ENCODE measurements at places on chromosomes 5 and 9.

GRCh38 chr9:89774858-89775370 lies 170.1 kb downstream of the GADD45G start:
- no peak for DNase-seq

- no peak for DNase-seq
Observed at GRCh38 chr9:79616013-79616412, 44.2 kb downstream of the TLE4 start.

DNA sequence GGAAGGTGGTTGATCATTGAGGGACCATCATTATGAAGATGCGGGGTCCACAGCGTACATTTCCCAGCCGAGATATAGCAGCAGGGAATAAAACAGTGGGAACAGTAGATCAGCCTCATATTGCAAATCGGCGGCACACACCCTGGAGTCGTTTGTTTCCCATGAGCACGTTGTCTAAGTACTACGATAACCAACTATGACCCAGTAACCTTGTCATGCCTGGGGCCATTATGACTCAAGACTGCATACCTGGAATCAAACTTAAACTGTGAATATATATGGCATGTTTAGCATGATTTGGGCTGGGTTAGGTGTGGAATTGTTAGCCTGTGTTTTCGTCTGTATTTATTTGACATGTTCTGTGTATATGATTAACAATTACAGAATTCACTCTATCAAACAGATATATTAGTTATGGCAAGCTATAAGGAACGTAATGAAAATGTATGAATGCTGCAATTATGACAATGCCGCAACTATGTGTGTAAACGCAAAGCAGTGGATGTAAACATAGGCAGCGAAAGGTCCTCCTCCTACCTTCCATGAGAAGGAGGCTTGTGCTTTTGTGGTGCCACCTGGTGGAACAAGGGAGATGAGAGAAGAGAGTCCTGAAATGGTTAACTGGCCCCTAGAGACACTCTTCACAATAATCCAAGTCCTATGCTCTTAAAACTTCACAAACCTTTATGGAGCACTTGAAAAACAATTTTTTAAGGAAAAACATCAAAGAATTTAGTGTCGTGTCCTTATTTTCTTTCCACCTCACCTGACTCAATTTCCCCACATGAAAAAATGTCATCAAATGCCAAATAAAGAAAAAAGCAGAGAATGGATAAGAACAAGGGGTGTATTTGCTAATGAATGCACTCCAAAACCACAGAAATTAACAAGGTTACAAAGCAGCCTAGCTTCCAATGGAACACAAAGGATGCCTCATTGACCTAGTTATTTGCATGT lies 47.1 kb downstream of the SEMA5A start:
- DNase-seq = no peak

- no peak for DNase-seq
Observed at GRCh38 chr9:131706608-131706970, 33.3 kb downstream of the RAPGEF1 start.

GRCh38 chr5:127997201-127997704 lies 86.3 kb upstream of the SLC12A2 start:
- no peak for DNase-seq

DNA sequence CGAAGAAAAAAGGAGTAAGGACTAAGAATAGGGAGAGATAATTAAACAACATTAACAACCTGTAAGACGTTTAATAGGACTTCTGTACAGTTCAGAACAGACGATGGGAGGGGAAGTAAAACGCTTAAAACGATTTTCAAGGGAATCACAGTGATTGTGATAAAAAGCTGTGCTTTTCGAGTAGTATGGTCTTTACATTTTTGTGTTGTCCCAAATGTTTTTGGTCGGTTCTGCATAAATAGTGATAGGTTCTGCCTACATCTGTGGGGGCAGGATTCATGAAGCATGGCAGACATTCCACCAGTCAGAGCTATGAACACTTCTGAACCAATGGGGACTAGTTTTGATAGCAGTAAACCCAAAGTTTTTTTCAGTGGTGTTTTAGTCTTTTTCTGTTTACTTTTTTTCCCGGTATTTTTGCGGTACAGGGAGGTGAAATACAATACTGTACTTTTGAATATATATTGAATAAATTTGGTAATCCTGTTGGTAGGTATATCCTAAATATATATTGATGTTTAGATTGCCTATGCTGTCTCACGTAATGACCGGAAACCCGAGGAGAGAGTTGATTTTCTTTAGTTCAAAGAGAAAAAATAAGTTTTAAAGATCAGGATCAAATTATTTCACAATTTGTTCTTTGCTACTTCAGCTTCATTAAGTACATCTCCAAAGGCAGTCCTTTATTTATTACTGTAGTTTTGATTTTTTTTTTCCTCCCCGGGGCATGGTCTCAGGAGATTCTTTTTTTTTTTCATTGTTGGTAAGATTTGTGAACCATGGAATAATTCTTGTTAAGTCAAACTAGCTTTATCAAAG lies 1.3 kb downstream of the ERBIN start:
- DNase-seq = no peak

DNA sequence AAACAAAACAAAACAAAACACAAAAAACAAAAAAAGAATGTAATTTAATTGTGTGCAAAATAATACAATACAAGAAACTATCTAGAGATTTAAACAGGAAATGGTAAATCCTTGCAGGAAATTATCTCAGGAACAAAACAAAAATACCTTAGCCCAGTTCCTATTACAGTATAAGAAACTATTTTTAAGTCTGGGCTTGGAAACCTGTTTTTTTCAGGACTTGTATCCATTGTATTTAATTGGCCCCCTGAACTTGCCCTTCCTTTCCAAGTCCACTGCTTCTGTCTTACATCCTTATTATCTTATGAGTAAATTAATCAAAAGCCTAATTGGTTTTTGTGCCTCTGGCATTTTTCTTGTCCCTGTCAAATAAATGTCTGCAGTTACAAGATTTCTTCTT lies 48.5 kb downstream of the ST8SIA4 start:
- no peak for DNase-seq

GRCh38 chr9:8980496-8981013 lies 1181.0 kb upstream of the DMAC1 start:
- DNase-seq = no peak

DNA sequence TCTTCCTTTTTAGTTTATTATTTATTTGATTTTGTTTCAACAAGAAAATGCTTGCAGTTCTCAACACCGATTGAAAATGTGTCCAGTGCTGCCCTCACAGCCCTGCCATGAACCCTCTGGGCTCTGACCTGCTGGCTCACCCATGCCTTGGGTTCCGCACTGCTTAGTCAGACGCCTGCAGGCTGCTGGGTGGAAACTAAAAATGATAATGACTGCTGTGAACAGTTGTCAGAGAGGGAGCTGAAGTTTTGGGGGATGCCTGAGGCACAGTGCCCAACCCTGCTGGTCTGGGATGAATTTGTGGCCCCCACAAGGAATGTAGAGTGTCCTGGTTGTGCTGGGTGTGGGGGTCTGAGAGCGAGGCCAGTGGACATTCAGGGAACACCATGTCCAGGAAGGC lies 22.2 kb upstream of the CFAP157 start:
- no peak for DNase-seq

DNA sequence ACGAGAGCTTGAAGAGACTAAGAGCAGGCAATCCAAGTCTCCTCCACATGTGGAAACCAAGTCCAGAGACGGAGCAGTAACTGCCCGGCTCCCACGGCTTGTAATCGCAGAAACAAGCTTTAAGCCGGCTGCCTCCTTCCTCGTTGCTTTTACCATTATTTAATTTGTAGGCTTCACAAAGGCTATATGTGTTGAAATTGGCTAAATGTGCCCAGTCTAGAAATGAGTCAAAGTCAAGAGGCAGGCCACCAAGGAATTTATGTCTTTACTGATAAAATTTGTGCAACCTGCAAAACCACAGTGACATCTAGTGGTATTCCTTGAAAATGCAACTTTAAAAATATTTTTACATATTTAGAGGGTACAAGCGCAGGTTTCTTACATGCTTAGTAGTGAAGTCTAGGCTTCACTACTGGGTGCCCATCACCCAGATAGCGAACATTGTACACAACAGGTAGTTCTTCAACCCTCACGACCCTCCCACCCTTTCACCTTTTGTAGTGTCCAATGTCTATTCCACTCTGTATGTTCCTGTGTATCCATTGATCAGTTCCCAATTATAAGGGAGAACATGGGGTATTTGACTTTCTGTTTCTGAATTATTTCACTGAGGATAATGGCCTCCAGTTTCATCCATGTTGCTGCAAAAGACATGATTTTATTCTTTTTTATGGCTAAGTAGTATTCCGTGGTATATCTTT lies 33.5 kb upstream of the EBF1 start:
- DNase-seq = no peak

- no peak for DNase-seq
Observed at GRCh38 chr5:108813673-108814072, 66.0 kb downstream of the FER start.

GRCh38 chr5:13746026-13746425 lies 198.5 kb downstream of the DNAH5 start:
- DNase-seq = no peak

- no peak for DNase-seq
Observed at GRCh38 chr5:159317849-159318248, 12.4 kb downstream of the IL12B start.

- DNase-seq = no peak
Observed at GRCh38 chr5:56335212-56335611, 102.1 kb upstream of the ANKRD55 start.

DNA sequence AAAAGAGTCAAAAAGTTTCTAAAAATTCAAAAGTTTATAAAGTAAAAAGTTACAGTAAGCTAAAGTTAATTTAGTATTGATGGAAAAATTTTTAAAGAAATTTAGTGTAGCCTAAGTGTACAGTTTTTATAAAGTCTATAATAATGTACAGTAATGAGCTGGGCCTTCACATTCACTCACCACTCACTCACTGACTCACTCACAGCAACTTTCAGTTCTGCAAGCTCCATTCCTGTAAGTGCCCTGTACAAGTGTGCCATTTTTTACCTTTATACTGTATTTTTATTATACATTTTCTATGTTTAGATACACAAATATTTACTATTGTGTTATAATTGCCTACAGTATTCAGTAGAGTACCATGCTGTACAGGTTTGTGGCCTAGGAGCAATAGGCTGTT lies 239.5 kb upstream of the MAP3K1 start:
- no peak for DNase-seq

DNA sequence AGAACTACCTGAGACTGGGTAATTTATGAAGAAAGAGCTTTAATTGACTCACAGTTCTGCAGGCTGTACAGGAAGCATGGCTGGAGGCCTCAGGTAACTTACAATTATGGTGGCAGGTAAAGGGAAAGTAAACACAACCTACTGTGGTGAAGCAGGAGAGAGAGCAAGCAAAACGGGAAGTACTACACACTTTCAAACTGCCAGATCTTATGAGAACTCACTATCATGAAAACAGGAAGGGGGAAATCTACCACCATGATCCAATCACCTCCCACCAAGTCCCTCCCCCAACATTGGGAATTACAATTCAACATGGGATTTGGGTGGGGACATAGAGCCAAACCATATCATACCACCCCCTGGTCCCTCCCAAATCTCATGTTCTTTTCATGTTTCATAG lies 58.7 kb upstream of the GPR151 start:
- DNase-seq = no peak

DNA sequence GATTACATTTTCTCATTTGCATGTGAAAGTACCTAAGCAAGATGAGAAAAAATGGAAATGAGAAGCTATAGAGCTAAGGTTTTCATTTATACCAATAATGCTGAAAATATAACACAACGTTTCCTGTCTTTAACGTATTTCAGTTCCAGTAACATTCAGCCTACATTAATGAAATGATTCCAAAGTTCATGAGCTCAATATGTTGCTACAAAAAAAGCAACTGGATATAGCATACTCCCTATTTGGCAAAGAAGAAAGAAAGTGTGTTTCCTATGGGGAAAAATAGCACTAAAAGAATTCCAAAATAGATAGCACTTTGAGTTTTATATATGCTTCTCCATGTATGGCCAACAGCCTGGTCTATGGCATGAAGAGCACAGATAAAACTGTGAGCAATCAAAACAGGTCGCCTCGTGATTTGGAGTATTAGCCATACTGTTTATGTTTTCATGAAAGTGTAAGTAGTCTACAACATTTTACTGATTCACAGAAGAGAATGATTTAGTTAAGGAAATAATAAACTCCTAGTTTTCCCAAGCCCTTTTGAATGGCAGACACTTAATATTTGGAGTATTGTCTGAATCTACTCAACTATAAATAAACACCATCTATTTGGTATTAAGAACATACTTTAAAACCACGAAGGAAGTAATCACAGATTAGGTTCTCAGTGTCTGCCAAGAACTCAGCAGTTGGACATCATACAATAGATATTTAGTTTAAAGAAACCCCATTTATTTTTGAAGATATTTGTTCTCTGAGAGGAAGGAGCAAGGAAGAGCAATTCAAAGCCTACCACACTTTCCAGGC lies 258.7 kb upstream of the RASA1 start:
- no peak for DNase-seq

- no peak for DNase-seq
Observed at GRCh38 chr5:74364507-74364906, 276.0 kb downstream of the ENC1 start.

DNA sequence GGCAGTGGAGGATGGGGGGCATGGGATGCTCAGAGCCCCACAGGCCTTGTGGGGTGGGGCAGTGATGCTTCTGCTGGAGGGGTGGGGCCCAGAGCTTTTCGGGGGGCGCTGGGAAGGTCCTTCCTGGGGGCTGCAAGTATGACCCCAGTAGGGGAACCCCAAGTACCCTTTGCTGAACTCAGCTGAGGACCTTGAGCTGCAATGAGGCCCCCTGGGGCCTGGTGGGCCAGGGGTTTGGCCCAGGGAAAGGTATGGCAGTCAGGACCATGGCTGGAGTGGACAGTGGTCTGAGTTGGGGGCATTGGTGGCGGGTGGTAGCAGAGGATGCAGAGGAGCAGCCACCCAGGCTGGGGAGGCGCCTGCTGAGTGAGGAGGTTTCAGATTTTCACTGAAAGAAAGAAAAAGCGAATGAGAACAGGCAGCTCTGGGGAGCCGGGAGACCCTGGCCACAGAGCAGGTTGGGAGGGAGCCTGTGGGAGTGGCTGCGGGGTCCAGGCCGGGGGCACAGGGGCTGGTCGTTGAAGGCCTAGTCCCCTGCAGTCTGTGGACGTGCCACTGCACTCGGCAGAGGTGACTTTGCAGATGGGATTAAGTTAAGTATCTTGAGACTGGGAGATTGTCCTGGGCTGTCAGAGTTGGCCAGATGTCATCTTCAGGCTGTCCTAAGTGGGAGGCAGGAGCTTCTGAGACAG lies 19.2 kb downstream of the WNK2 start:
- DNase-seq = no peak

DNA sequence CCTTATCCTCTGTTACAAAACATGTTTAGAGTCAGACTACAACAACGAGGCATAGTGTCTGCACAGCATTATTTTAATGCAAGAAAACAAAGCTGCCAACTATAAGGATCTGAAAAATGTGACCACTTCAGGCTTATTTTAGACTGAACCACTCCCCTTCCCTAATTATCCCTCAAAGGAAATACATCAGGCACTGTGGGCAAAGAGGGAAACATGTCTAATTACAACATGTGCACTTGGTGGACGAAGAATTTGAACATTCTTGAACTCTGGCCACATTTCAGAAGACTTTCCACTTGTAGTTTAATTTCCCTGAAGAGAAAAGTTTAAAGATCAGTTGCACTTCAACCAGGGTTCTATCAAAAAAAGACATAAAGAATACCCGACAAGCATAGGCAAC lies 3.8 kb downstream of the MTMR12 start:
- no peak for DNase-seq
